Esophagus muscularis mucosa (tissue), 4 donors: ENCODE measurements at places on chromosomes 4 and X. TPM values are rescaled to one million over a fixed set of nuclear protein-coding genes. Genes with fewer than 3 reads are reported as not detected.

TCEAL7 gene
- total RNA-seq, result 10.8 TPM

BEX4 gene
- 66.8 TPM for total RNA-seq

CHRNA9 gene
- not detected for total RNA-seq

FGFR3 gene
- 1.3 TPM for total RNA-seq

GPR173 gene
- total RNA-seq, result 0.83 TPM

DNA sequence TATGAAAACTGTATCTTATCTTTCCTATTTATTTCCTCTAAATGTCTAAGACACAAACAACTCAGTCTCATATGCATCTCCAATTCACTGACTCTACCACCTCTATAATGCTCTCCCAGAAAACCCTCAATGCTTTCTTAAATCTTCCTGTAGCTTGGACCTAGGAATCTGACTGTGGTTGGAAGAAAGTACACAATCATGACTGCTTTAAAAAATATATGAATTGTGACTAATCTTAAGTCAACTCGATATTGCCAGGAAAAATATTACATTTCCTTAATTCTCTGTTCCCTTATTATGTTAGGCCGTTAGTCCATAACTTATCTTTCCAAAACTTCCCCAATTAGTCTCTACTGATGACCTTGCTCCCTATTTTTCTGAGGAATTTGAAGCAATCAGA, 87.0 kb downstream of the SPCS3 start:
- DNase-seq, result no peak

GRCh38 chrX:6917666-6918065, 229.8 kb upstream of the STS start:
- no peak for DNase-seq

DNA sequence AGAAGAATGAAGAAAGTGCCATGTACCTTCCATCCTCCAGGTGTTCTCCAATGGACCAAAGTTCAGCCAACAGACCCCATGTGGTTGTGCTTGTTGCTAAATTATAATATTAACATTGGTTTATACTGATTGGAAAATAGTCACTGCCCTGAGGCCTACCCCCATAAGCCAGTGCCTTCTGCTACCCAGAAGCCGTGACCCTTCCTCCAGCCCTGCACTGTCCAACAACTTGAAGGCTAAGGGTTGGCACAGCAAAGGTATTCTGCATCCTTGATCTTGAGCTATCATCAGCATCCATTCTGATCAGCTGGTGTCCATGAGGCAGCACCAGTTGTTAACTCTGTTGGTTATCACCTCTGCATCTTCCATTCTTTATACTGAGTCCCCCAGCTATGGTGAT, 66.2 kb upstream of the BMPR1B start:
- no peak for DNase-seq

DNA sequence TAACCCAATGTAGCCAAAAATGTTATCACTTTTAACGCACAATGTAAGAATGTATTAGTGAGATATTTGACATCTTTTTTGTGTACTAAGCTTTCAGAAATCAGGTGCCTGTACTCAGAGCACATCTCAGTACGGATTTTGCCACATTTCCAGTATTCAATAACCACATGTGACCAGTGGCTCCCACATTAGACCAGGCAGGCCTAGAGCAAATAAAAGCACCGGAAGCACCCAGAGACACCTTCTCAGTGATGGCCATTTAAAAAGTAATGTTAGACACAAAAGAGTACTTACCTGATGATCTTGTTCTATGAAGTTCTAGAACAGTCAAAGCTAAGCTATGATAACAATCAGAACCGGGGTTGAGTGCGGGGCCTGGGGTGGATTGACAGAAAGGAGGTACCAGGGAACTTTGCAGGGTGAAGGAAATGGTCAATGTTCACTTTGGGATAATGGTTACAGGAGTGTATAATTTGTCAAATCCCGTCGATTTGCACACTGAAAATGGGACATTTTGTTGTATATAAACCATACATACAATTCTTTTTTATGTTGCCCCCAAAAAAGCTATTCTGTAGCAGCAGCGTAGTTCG, 1.2 kb downstream of the CTPS2 start:
- DNase-seq, result no peak

DNA sequence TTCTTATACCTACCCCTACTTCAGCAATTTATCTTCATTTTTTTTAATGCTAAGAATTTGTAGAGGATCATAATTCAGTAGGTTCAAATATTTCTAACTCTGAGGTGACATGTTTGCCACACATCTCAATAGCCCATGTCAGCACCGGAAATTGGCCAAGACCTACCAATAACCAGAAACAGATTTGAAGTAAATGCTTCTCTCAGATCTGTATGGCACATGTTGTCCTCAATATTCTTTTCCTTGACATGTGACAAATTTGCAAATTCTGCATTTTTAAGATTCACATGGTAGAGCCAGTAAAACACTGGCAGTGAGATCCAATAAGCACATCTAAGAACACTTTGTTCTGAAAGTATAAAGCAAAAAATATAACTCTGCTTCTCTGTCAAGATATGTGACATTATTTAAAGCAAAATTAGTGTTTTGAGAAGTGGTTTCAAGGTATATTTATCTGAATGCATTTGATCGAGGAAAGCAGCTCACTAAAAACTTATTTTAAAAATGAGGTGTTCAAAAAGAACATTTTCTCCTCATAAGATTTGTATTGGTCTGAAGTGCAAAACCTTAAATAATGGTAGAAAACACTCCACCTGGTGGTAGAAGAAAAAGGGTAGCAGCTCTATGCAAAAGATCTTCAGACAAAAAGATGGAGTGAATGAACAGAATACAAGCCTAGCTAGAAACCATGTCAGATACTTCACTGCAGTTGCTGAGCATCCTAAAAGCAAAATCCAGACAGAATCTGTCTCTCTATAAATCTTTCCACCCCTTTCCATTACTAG, 513.8 kb upstream of the FAM241A start:
- no peak for DNase-seq

- DNase-seq, result no peak
Observed at GRCh38 chr4:74768857-74769525, 25.3 kb downstream of the BTC start.

- no peak for DNase-seq
Observed at GRCh38 chr4:113633467-113633866, 128.1 kb downstream of the CAMK2D start.

GRCh38 chr4:48308901-48309300, 32.4 kb upstream of the SLAIN2 start:
- no peak for DNase-seq

DNA sequence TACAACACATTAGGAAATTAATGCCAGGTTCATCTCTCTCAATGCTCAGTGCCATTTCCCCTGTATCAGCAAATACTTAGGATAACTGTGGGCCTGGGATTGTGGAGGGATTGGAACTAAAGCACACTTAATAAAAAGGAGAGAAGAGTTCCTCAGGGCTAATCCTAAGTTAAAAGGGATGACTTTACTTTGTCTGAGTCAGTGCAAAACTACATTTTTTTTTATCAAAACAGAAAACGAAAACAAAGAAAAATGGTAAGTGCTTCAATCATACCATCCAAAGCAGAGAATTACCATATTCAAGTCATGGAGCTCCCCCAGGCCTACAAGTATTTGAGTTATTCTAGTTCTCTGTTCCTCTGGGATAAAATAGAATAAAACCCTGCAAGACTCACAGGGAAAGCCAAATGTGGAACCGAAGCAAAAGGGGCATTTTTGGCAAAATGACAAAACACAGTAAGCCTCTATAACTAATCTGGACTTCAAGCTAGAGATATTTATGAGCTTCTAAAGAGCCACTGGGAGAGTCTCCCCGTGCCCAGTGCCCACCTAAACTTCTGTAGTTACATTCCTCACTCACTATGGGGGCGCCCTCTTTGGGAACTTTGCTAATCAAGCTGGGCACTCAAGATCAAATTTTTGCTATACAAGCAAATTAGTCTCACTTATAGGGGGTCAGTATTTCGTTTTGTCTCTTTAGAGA, 53.4 kb downstream of the PALLD start:
- no peak for DNase-seq

- no peak for DNase-seq
Observed at GRCh38 chr4:119692001-119692400, 63.4 kb upstream of the PDE5A start.

DNA sequence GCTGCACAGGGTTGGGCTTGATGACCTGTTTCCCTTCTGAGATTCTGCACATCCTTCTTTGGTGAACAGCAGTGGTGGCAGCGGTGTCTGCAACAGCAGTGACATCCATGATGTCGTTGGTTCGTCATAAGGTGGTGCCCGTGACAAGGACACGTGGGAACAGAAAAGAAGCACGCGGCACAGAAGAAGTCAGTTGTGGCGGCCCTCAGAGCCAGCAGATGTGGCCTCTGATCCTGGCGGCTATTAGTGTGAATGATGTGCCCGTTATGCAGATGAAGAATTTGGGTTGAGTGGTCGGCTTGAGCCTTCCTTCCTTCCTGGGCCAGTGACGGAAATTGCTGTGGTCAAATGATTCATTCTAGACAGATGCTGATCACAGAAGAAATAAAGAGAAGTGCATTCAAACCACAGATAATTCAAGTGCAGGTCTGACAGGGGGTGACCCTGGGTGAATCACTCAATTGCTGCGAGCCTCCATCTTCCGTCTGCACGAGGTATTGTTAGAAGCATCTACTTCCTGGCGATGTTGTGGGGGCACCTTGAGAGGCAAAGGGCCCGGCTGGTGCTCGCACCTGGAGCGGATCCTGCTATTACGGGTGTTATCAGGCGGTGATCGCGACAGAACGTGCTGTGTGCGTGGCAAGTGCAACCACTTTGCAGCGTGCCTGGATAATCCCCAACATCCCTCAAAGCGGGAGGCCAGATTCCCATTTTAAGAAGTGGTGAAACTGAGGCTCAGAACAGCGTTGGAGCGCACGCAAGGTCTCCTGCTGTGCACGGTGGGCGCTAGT, 215.2 kb upstream of the PSAPL1 start:
- DNase-seq, result peak; percentile 92

DNA sequence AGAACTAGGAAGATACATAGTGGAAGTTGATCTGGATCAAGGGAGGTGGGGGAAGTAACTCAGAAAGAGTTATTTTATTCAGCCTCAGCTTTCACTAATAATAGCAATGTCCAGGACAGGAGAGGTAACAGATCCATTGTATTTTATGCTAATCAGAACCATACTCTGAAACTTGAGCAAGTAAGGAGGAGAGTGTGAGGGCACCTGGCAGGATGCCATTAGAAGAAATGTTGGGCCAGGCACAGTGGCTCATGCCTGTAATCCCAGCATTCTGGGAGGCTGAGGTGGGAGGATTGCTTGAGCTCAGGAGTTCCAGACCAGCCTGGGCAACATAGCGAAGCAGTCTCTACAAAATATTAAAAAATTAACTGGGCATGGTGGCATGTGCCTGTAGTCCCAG, 16.3 kb downstream of the GPR34 start:
- no peak for DNase-seq

- DNase-seq, result no peak
Observed at GRCh38 chr4:127400276-127400675, 232.5 kb upstream of the INTU start.

DNA sequence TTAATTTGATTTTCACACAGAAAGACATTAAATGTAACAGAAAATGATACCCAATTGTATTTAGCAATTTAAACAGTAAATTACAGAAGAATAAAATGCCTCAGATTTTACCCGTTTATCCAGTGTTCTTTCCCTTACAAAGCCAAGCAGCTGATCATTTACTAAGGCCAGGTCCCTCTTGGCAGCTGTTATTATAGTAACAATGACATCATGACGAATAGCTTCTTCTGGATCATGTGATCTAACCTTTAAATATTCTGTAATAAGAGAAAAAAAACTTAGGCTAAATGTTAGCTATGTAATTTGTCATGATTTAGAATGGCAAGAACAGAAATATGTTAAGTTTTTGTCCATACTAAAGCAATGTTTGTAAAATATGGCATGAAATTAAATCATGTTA, 69.4 kb downstream of the PDS5A start:
- no peak for DNase-seq

DNA sequence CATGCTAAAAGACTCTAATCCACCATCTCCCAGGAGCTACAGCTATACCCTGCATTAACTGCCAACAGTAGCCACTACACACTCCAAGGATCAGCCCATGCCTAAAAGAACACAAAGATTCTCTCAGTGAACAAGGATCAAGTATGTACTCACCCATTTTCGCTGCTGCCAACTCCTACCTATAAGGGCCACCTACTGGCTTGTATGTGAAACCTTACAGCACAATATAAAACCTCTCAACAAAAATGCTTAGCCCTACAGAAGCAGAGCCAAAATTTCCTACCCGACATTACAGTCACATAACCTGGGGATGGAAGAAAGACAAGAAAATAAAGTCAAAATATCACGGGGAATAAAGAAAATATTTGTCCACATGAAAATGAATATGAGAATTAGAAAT, 562.8 kb upstream of the POU3F4 start:
- no peak for DNase-seq

DNA sequence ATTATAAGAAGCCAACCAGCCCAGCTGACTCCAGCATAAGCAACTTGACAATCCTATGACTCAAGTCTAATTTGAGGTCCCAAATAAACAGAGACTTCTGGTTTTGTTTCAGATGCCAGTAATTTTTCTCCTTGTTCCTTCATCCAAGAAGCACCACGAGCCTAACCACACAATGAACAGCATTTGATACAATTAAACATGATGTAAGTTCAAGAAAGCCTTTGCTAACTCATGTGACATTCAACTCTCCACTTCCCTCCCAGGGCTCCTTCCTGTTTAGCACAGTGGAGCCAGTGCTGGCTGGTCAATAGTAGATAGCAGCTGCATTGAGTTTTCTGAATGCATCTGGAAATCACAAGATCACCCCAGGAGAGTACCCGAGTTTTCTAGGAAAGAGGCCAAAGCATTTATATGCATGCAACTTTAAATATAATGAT, 206.3 kb downstream of the ARHGAP24 start:
- DNase-seq, result no peak

DNA sequence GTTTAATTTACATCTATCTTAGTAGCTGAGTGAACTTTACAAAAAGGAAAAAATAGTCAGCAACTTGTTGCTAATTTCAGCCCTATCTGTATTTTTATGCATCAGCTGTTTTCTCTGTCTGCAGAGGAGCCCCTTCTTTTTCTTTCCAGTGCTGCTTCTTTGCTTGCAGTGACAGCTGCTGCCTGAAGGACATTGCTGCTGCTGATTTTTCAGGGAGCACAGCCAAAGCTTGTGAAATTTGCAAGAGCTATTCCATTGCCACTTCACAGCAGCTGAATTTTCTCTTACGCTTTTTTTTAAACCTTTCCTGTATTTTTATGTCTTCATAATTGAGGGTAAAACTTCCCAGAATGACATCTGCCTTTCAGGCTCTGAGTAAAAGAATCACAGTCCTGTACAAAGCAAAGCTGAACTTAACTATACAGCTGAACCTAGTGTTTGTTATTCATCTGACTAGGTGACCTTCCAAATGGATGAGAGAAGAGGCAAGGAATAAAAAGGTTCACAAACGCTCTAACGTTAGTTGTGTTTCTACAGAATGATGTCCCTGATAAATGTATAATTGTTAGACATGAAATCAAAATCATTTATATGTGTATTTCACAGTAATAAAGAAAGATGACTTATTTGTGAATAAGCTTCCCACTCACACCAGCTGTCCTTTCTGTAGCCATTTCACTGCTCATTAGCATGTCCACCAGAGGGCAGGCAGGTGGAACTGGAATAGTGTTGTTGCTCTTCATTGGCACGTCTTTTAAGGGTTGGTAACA, 541.4 kb downstream of the ADGRL3 start:
- DNase-seq, result no peak

- no peak for DNase-seq
Observed at GRCh38 chr4:114659386-114660008, 60.9 kb downstream of the UGT8 start.
